Stimulated activated CD4-positive, alpha-beta T cell treated with anti-CD3 and anti-CD28 coated beads, Interleukin-15, amount 100 ng/mL, for 1 hour (primary cell): ENCODE measurements at places on chromosomes 2 and 18.

DNA sequence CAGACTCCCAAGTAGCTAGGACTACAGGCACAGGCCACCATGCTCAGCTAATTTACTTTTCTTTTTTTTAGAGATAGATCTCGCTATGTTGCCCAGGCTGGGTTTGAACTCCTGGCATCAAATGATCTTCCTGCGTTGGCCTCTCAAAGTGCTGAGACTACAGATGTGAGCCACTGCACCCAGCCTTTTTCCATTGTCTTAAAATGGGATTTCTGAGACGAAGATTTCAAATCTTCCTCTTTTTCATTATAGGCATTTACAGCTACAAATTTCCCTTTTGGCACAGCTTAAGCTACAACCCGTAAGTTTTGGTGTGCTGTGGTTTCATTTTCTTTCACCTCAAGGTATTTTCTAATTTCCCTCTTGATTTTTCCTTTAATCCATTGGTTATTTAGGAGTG lies 8.6 kb downstream of the GNLY start:
- no peak for DNase-seq

DNA sequence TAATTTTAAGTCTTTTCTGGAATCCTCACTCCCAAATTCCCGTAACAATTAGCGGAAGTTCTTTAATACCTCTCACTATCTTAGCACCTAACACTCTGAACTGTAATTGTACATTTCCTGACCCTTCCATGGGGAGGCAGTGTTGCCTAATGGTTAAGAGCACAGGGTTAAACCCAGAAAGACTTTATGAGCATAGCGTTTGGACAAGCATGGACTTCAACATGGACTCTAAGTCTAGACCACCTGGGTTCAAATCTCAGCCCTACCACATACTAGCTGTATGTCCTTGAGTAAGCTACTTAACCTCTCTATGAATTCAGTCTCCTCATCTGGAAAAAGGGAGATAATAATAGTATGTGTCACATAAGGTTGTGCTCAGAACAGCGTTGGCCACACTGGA lies 13.0 kb downstream of the ANTXR1 start:
- no peak for DNase-seq

DNA sequence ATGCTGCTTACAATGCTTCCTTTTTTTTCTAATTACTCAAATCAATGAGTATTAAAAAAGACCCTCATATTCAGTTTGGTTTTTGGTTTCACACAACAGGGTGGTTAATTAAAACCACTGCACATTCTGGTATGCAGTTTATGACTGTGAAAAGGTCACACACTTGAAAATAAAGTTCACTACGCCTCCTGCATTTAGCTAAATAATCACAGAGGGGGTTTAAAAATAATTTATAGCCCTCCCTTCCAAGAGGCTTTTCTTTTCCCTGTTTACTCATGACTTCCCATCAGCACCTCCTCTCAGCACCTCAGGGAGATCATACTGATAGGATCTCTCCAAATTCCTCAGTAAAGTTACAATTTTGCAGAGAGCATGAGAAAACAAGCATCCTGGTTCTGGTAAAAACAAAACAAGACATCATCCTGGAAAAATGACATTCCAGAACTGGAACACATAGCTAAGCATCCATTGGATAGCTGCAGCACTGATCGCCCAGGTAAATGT lies 129.5 kb upstream of the TMEM200C start:
- no peak for DNase-seq

GRCh38 chr2:72929010-72929409 lies 11.7 kb downstream of the EMX1 start:
- DNase-seq, result no peak

DNA sequence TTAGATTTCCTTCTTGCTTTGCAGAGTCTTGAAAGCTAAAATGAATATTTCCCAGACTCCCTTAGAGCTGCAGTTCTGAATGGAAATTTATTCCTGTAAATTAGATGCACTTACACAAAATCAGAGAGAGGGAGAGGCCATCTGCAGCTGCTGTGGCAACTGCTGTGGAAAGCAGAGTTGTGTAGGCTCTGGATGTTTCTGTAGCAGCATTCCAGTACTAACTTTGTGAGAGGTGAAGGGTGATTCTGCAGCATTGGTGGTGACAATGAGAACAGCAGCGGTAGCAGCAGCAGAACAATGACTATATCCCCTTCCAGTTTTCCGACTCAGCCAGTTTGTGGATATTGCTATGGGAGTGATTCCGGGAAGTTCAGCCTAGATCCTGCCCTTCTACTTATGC lies 433.0 kb upstream of the REG3G start:
- no peak for DNase-seq

DNA sequence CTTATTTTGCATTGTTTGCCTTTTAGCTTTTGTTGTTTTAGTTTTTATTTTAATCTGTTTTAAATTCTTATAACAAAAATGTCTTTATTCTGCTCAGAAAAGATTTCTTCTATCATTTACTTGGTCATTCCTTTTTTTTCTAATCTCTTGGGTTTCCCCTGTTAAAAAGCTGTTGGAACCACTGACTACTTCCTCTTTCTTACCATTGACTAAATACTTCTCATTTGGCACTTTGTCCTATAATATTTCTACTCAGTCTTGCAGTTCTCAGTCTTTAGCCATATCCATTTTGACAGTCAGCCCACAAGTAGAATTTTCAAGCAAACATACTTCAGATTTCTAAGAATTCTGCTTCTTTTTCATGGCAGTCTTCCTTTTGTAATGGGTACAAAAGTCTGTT lies 567.2 kb downstream of the SATB2 start:
- no peak for DNase-seq
